Mononuclear cell (primary cell): ENCODE measurements at places on chromosomes 13 and 19. TPM values are rescaled to one million over a fixed set of nuclear protein-coding genes. Genes with fewer than 3 reads are reported as not detected.

The SPACA6 gene
- 1.8 TPM for total RNA-seq

The UQCR11 gene
- total RNA-seq, result 31.6 TPM

The SOX1 gene
- total RNA-seq, result not detected

The FPR3 gene
- total RNA-seq, result 2.2 TPM

The ACER1 gene
- 0.42 TPM for total RNA-seq

The NLRP9 gene
- total RNA-seq, result not detected

The MIA gene
- not detected for total RNA-seq
